ENCODE measurements at places on chromosomes 5 and 9. TPM values are rescaled to one million over a fixed set of nuclear protein-coding genes. Genes with fewer than 3 reads are reported as not detected.

DNA sequence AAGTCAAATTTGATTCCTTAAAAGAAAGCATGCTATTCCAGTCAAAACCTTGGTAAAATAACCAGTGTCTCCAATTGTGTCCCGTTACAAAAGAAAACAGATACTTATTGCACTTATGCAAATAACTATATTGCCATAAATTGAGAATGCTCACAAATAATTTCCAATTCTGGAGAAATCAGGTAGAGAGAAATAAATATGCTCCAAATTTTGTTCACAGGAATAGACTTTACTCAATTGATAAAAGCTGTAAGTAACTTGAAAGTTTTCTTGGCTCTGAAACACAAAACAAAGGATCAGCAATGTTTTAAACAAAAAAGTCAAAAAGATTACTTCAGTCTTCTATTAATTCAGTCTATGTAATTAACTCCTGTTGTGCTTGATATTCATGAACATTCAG lies 7.8 kb upstream of the DTWD2 start:
- DNase-seq, result no peak

DNA sequence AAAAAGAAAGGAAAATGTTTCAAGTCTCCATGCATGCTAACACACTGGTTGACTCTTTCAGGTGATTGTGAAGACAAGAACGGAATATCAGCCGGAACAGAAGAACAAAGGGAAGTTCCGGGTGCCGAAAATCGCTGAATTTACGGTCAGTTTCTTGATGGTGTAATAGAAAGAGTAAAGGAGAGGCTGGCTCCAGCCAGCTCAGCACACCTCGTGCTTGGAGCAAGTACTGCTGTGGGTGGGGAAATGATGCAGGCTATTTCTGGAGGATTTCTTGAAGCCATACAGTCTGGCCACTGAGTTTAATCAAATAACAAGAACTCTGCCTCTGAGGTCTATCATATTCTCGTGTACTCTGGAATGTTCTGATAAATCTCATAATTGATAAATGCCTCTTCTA lies 18.7 kb downstream of the NSG2 start:
- no peak for DNase-seq

GRCh38 chr5:135387629-135387960 lies 11.4 kb downstream of the MACROH2A1 start:
- DNase-seq, result no peak

DNA sequence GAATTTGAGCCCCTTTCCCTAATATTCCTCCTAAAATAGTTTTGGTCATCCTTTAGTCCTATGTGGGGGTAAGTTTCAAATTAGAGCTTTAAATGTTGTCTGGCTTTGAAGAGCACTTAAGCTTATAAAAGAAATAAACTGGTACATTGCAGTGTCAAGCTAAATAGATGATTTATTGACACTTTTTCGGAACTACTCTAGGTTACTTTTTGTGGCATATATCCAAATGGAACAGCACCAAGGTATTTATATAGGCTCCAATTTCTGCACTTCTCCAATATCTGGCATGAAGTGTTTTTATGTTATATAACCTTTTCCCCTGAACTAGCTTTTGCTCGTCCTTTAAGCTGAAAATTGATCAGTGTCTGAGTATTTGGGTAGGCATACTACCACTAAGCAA lies 402.5 kb downstream of the NFIB start:
- DNase-seq, result no peak

- DNase-seq, result no peak
Measured at GRCh38 chr9:80066931-80067330, 495.2 kb downstream of the TLE4 start.

DNA sequence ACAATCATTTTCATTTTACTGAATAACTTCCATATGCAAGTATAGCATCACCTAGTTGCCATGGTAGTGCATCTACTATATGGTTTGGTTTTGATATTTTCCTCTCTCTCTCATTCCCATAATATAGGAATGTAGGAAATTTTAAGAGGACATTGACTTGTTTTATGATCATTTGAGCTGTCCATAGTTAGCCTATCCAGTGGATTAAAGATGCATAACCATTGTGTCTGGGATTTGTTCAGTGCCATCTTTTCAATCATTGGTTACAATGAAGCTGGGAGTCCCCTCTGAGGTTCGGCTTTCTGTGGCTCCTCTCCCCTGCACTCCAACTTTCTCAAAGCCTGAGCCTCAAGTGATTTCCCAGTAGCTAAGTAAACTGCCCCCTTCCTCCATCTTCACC lies 458.5 kb downstream of the RAB3C start:
- no peak for DNase-seq

- peak; percentile 40 for DNase-seq
Measured at GRCh38 chr5:178435321-178436238, 154.6 kb downstream of the COL23A1 start.

GRCh38 chr5:122702524-122702875 lies 72.4 kb upstream of the SNX2 start:
- DNase-seq, result no peak

GRCh38 chr5:52920929-52921328 lies 68.2 kb upstream of the ITGA2 start:
- DNase-seq, result no peak

- no peak for DNase-seq
Measured at GRCh38 chr5:104702212-104702611, 1139.6 kb upstream of the NUDT12 start.

DNA sequence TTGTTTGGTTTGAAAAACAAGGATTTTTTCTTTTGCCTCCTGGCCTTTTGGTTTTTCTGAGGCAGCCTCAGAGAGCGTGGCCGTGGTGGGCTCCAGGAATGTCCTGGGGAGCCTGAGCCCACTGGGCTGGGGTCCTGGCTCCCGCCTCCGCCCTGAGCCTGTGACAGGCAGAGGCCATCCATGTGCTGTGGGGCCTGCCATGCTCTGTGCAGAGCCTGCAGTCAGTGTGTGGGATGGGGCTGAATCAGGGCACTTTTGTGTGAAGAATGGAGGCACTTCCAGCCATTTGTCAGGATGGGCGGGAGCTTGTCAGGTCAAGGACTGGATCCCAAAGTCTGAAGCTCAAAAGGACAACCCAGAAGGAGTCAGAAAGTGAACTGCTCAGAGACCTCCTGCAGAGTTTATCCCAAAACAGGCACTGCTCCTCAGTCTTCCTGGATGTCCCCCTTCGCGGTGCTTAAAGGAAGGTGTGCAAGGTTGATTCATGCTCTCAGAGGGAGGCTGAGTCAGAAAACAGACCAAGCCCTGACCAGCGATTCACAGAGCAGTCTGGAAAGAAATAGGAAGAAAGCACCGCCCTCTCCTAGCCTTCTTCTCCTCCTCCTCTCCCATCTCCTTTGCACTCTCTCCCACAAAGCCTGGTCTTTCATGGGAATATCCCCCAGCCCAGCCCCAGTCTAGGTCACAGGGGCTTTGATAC lies 53.2 kb downstream of the MVB12B start:
- DNase-seq, result no peak

The C7 gene
- 412 TPM for total RNA-seq

The ZDHHC11 gene
- total RNA-seq, result 26.0 TPM

The EFNA5 gene
- total RNA-seq, result 11.5 TPM

The NXNL2 gene
- 2.2 TPM for total RNA-seq

The PTPRD gene
- 49.2 TPM for total RNA-seq

The PCDHGA7 gene
- 8.0 TPM for total RNA-seq

Measured in aorta (tissue), 5 donors.